ENCODE measurements at places on chromosomes 12 and 14. TPM values are rescaled to one million over a fixed set of nuclear protein-coding genes. Genes with fewer than 3 reads are reported as not detected.

The TAS2R14 gene
- 3.0 TPM for polyA plus RNA-seq

The COX8C gene
- not detected for polyA plus RNA-seq

The TOGARAM1 gene
- 10.5 TPM for polyA plus RNA-seq

The BCL11B gene
- polyA plus RNA-seq, result not detected

The OR11H6 gene
- polyA plus RNA-seq, result not detected

The WNT1 gene
- not detected for polyA plus RNA-seq

The FAM186B gene
- 0.38 TPM for polyA plus RNA-seq

The CLEC2A gene
- polyA plus RNA-seq, result not detected

The TSPAN11 gene
- polyA plus RNA-seq, result 0.70 TPM

The APAF1 gene
- 6.8 TPM for polyA plus RNA-seq

The ANO4 gene
- 6.3 TPM for polyA plus RNA-seq

The MDGA2 gene
- not detected for polyA plus RNA-seq

The OS9 gene
- 186 TPM for polyA plus RNA-seq

The TSPAN8 gene
- not detected for polyA plus RNA-seq

The SDS gene
- polyA plus RNA-seq, result not detected

The STON2 gene
- 0.14 TPM for polyA plus RNA-seq

The MYBPC1 gene
- not detected for polyA plus RNA-seq

The ALDH1L2 gene
- polyA plus RNA-seq, result 62.3 TPM

The CD69 gene
- not detected for polyA plus RNA-seq

The SLC10A1 gene
- not detected for polyA plus RNA-seq

The PAPLN gene
- polyA plus RNA-seq, result 0.98 TPM

The ADAMTS20 gene
- polyA plus RNA-seq, result not detected

The CCNB1IP1 gene
- polyA plus RNA-seq, result 13.5 TPM

The A2M gene
- 43.2 TPM for polyA plus RNA-seq

The TMEM52B gene
- polyA plus RNA-seq, result 0.25 TPM

The BDKRB2 gene
- 13.3 TPM for polyA plus RNA-seq
